CD4-positive, alpha-beta T cell treated with Interleukin-12 subunit alpha and Interleukin-12 subunit beta, for 1 hour (primary cell): ENCODE measurements at places on chromosomes 2 and 18.
A peak's percentile ranks its signal among the peaks of the same experiment; 100 is the strongest.

- peak; percentile 81 for DNase-seq
Observed at GRCh38 chr2:64049633-64050220, 30.5 kb upstream of the VPS54 start.

GRCh38 chr2:21715887-21716286 is 592.1 kb downstream of the TDRD15 start:
- no peak for DNase-seq

DNA sequence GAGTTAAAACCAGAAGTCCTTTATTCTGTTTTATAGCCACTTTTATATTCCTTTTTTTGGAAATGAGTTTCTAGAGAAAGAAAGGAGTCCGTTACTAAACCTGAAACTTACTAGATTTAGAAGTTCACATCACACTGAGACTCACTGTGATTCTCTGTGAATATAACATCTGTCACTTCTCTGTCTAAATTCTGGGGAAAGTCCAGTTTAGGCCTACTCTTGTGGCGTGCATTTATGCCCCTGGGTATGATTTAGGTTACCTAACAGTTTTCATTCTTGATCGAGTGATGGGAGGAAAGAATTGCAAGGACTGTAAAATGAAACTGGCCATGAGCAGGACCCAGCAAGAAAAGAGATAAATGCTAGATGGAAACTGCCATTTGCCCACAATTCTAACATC is 449.6 kb downstream of the SPAG16 start:
- DNase-seq = no peak

DNA sequence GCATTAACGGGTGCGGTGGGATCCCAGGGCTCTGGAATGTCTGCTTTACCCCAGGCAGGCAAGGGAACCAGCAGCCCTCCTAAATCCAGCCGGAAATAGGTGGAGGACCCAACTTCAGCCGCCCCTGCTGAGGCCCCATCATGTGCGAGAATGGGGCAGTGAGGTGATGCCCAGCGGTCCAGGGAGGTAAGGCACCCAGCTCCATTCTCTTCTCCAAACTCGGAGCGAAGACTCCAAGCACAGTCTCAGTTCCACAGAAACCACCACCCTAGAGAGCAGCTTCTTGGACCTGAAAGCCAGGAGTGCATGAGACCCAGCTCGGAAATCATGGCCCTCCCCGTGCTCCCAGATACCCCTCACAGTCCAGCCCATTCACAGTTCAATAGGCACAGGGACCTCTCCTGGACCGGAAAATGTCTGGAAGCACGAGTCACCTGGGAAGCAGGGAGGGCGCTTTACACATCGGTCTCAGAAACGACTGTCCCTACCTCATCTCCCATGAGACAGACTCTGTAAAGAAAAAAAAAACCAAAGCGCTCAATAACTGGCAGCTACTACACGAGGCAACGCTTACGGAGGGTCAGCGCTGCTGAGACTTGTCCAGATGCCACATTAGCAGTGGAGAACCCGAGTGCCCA is 2.0 kb downstream of the SDC1 start:
- DNase-seq = no peak

- no peak for DNase-seq
Observed at GRCh38 chr18:48670751-48671560, 132.1 kb downstream of the CTIF start.

GRCh38 chr18:72908181-72908580 is 40.4 kb upstream of the NETO1 start:
- DNase-seq = no peak

DNA sequence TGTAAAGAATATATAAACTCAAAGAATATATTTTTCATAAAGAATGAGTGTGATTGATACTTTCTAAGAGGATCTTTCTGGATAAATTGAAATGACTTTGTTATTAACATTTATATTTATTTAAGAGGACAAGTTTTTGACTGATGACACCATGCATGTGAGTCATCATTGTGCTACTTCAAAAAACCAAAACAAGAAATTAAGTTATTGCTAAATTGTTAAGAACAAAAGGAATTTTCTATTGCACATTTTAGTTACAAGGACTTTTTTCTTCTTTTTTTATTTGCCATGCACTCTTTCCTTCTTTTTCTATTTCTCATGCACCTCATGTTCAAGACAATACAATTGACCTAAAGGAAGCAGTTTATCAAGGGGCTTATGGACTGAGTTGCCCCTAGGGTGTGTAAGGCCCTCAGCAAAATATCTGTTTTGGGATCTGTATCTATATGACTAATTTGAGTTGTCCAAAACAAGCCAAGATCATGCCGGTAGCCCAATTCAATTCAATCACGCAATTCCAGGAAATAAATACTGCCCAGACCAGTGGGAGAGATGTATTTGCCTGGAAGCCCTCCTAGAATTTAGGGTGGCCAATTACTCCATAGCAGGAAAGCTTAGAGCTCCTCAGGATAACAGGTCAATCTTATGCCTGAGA is 654.3 kb downstream of the METTL4 start:
- DNase-seq = no peak

GRCh38 chr2:1514391-1515072 is 101.3 kb downstream of the TPO start:
- no peak for DNase-seq

DNA sequence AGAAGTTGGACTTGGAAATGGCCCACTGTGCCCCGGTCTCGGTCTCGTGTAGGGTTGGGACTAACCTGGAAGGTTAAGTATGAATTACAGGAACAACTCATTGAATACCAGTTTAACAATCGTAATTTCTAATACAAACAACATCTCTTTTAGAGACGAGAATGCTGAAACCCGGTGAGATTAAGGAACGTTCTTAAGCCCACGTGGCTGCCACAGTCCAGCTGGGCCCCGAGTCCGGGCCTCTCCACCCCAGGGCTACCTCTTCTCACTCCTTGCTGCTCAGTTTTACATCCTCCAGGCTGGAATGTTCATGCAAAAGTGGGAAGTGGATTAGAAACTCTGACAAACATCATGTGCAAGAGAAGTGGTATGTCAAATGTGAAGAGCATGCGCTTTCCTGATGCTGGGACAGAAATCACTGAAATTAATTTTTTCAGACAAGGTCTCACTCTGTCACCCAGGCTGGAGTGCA is 29.4 kb downstream of the NGEF start:
- no peak for DNase-seq

GRCh38 chr18:62287781-62288664 is 37.1 kb upstream of the TNFRSF11A start:
- DNase-seq = no peak
